ENCODE measurements at places on chromosomes 1 and 21.

- no peak for DNase-seq
These were observed 20.4 kb downstream of the PRMT6 start for GRCh38 chr1:107076841-107077240.

GRCh38 chr1:172068334-172068733, 227.0 kb downstream of the DNM3 start:
- DNase-seq = no peak

DNA sequence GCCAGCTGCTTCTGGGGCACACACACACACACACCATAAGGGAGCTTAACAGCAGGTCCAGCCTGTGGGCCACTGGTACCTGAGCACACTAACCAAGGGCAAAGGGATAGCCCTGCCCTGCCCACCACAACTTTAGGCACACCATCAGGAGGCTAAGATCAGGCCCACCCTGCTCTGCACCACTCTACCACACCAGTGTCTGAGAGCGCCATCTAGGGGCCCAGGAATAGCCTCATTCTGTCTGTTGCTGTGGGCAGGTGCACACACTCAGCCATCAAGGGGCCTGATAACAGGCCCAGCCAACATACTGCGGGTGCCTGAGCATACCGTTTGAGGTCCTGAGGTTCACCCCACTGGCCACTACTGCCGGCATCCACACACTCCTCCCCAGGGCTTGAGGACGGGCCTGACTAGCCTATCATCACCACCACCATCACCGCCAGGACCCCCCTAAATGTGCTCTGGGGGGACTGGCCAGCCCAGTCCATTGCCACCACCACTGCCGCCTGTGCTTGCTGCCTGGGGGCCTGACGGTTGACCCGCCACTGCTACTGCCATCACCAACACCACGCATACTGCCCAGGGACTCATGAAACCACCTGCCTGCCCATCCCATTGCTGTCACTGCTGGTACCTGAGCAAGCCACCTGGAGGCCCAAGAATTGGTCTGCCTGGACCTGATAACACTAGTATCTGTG, 31.3 kb downstream of the NSL1 start:
- DNase-seq = no peak

- no peak for DNase-seq
These were observed 8.6 kb downstream of the FNDC5 start for GRCh38 chr1:32861904-32862695.

GRCh38 chr1:9128166-9128519, 759 bp downstream of the GPR157 start:
- DNase-seq = no peak

- no peak for DNase-seq
These were observed 1122.5 kb downstream of the NCAM2 start for GRCh38 chr21:22120616-22121266.

- no peak for DNase-seq
These were observed 15.5 kb downstream of the MTHFR start for GRCh38 chr1:11790101-11790879.

- no peak for DNase-seq
These were observed 14.1 kb downstream of the AZIN2 start for GRCh38 chr1:33094971-33095604.

DNA sequence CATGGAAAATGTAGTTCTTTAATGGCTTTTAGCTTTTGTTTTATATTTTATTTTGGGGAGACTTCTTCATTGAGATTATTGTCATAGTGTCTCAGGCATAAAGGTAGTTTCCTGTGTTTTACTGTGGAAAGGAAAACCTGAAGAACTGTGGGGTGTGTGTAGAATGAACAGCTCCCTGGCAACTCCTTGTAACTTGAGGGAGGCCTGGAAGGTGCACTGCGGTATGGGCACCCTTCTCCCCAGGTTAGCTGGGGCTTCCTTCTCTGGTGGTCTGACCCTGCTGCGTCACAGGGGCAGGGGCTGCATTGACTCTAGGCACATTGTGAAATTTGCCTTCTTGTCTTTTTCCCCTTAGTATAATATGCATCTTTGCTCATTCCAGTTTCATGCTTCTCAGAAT, 1.7 kb downstream of the ATP1B1 start:
- no peak for DNase-seq

DNA sequence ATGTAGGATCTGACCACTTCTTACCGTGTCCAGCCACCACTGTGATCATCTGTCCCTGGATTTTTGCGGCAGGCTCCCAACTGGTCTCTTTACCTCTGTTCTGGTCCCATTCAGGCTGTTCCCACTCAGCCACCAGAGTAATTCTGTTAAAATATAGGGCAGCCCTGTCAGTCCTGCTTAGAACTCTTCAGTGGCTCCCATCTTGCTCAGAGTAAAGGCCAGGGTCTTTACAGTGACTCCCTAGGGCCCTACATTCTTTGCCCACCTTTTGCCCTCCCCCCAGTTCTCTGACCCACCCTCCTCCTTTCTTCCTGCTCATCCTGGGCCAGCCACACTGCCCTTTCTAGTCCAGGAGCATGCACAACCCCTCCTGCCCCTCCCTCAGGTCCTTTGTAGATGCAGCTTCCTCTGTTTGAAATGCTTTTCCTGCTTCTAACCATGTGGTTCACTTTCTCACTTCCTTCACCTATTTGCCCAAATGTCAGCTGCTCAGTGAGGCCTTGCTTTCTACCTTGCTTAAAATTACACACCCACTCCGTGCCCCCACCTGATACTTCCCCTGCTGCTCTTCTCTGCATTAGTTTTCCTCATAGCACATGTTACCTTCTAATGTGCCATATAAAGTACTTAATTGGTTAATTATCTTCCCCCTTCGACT, 7.8 kb downstream of the UBIAD1 start:
- DNase-seq = peak; percentile 26

DNA sequence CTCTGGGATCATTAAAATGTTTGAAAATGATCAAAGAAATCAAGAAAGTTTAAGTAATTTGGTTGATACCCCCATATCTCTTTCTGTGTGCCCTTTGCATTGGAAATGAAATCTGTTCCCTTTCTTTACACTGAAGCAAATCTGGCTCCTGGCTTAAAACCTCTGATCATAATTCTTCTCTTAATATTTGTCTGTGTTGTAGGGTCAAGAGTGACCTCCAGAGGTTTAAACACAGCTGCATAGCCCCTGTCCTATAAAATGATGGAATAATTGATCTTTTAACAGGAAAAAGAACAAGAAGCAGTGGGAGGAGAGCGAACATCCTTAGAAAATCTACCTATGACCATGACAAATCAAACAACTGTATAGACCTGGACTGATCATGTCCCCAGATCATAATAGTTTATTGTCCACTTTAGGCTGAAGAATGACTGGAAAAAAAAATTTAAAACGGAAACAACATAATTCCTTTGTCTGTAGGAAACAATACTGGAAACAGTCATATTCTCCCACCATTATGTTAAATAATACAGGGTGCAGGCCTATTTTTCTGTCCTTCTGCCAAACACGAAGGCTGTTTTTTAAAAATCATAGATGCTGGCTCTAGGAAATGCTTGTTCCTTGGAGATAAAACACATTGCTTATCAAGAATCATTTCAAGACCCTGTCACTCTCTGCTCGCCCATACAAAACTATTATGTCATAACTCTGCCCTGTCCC, 184.3 kb downstream of the NEGR1 start:
- no peak for DNase-seq

DNA sequence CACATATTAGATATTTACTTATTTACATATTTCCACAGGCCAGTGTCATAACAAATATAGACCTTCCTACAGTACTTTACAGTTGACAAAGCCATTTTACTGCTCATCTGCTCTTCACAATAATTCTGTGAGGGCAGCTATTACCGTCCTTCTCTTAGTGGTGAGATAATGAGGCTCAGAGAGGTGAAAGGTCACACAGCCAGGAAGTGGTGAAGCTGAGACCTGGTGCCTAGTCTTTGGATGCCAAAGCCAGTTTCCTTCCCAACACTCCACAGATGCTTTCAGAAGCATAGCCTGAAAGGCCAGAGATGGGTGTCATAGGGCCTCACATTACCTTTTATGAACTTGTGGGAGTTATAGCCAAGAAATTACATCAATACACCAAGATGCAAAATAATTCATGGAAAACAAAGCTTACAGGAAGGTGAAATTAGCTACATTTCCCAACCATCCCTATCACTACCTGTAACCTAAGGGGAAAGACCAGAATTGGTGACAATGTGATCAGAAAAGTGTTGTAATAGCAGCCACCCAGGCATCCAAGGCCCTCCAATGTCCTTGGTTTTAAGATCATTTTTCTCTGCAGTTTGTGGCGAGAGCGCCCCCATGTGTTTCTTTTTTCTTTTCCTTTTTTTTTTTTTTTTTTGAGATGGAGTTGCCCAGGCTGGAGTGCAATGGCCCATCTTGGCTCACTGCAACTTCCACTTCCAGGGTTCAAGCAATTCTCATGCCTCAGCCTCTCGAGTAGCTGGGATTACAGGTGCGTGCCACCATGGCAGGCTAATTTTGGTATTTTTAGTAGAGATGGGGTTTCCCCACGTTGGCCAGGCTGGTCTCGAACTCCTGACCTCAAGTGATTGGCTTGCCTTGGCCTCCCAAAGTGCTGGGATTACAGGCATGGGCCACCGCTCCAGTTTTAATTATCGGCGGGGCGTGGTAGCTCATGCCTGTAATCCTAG, 26.5 kb upstream of the RPL11 start:
- no peak for DNase-seq

GRCh38 chr1:22089787-22090186, 37.3 kb downstream of the CDC42 start:
- DNase-seq = no peak

DNA sequence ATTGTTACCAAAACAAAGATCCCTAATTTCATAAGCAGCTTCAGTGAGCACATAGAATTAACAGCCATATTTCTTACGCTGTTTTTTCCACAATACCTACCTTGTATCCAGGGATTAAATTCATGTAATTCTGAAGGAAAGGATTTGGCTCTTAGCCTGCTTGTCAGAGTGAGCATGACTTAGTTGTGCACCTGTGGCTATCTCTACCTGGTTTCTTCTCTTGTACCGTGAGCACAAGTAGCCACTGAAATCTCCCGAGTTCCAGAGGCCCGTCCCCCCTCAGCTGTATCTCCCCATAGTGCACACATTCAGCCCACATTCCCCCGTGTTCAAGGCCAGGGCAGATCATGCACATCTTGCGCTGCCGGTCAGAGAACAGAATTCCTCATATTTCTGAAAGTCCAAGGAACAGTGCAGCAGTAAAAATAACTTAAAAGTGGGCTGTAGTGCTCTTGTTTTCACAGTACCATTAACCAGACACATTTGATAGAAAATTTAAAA, 2.3 kb downstream of the TENT5C start:
- DNase-seq = no peak

- DNase-seq = no peak
These were observed 18.2 kb downstream of the TNNT2 start for GRCh38 chr1:201359031-201359872.

DNA sequence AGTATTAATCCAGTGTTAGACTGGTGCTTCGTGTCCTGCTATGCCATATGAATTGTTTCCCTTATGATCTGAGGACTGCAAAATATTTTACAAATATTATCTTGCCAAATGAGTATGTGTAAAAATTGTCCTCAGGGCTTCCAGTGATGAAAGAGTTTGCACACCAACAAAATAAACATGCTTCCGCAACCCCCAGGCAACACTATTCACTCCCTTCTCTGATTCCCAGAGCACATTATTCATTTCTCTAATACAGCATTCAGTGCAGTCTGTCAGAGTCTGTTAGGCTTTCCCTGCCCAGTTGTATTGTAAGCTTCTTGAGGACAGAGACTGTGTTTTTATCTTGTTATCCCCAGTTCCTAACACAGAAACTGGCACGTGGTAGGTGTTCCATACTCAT, 409.9 kb upstream of the C1orf87 start:
- no peak for DNase-seq

GRCh38 chr1:29383746-29384371, 147.5 kb downstream of the PTPRU start:
- no peak for DNase-seq

GRCh38 chr1:20279509-20279908, 11.2 kb upstream of the VWA5B1 start:
- DNase-seq = no peak

DNA sequence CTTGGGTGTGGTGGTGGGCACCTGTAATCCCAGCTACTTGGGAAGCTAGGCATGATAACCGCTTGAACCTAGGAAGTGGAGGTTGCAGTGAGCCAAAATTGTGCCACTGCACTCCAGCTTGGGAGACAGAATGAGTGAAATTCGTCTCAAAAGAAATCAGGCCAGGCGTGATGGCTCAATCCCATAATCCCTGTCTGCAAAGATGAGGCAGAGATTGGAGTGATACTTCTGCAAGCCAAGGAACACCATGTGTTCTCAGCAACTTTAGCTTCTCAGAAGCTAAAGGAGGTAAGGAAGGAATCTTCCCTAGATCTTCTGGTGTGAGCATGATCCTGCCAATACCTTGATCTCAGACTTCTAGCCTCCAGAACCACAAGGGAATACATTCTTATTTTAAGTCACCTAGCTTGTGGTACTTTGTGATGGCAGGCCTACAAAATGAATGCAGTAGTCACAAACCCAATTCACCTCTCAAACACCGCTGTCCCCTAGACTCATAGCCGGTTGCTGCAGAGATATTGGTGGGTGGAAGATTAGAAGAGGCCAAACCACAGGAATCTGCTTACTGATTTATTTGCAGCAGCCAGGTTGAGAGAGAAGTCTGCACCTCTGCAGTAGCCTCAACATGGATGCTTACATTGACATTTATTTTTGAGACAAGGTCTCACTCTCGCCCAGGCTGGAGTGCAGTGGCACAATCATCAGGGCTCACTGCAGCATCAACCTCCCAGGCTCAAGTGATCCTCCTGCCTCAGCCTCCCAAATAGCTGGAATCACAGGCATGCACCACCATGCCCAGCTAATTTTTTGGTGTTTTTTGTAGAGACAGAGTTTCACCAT, 18.6 kb downstream of the L1TD1 start:
- DNase-seq = no peak

- no peak for DNase-seq
These were observed 31.4 kb upstream of the PKP1 start for GRCh38 chr1:201251851-201252430.

DNA sequence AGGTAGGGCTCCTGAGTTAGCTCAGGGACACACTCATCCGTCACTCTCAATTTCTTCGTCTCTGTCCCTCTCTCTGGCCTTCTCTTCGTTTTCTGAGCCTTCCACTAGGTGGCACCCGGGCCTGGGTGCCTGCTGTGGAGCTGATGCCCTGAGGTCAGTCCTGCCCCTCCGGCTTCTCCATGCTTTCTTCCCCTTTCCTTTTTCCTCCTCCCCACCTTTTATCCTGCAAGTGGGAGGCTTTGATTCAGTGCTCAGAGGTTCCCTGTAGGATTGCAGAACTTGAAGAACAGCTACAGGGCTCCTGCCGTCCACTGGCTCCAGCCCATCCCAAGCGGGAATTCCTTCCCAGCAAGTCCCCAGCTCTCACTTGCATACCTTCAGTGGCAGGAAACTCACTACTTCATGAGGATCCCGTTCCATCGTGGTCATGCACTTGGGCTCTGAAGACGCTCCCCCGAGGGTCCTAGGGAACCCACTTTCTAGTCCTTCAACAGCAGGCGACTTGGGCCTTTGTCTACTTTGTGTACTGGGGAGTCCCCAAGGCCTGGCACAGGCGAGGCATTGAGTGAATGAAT, 45.6 kb downstream of the SRRM1 start:
- DNase-seq = peak; percentile 69

GRCh38 chr1:47406966-47407365, 9.1 kb upstream of the FOXE3 start:
- no peak for DNase-seq

Data from CD4-positive, alpha-beta T cell treated with Interleukin-15 for 1 hour (primary cell).